Liver (tissue), 10 donors: ENCODE measurements at places on chromosomes 11 and 22. TPM values are rescaled to one million over a fixed set of nuclear protein-coding genes. Genes with fewer than 3 reads are reported as not detected.

DNA sequence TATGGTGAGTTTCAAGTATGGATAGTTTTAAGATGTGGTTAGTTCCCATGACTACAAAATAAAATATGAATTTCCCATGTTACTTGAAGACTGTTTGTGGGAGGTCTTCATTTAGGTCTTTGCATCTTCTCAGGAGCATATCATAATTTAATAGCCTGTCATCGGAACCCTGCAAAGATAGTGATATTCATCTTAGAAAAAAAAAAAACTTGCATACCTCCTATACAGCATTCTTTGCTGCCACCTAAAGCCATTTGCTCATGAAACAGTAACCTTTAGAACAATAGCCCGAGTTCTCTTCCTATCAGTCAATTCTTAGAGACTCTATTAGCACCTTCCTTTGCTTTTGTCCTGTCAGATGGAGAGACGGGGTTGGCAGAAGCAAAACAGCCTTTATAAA, 75.3 kb downstream of the ARFGAP2 start:
- no peak for DNase-seq
- no peaks in the 10 kb centered on the region for H3K27me3 ChIP-seq
- H3K27ac ChIP-seq = no peak overlapping the region
- no peak overlapping the region for H3K4me3 ChIP-seq
- H3K36me3 ChIP-seq = no peaks in the 10 kb centered on the region

FREY1 gene
- total RNA-seq = 0.75 TPM

TREH gene
- 0.50 TPM for total RNA-seq

MMP27 gene
- not detected for total RNA-seq

GRCh38 chr11:73259406-73260126, 12.6 kb upstream of the P2RY6 start:
- no peaks in the 10 kb centered on the region for H3K36me3 ChIP-seq
- no peaks in the 10 kb centered on the region for H3K27me3 ChIP-seq
- no peak for DNase-seq
- no peaks in the 10 kb centered on the region for H3K4me1 ChIP-seq
- no peak overlapping the region for H3K4me3 ChIP-seq

- no peak for DNase-seq
- H3K4me1 ChIP-seq = no peaks in the 10 kb centered on the region
- H3K27me3 ChIP-seq = no peaks in the 10 kb centered on the region
- no peak overlapping the region for H3K27ac ChIP-seq
Observed at GRCh38 chr11:78698612-78699011, 123.9 kb upstream of the NARS2 start.

GRCh38 chr22:21455334-21456089, 11.7 kb upstream of the TMEM191C start:
- H3K36me3 ChIP-seq = no peaks in the 10 kb centered on the region
- no peak for DNase-seq
- H3K4me1 ChIP-seq = peaks cover 24% of the 10 kb centered on the region

GRCh38 chr11:3614742-3615171, 27.0 kb downstream of the ART5 start:
- H3K27me3 ChIP-seq = no peaks in the 10 kb centered on the region
- H3K27ac ChIP-seq = no peak overlapping the region
- no peak for DNase-seq
- no peaks in the 10 kb centered on the region for H3K4me1 ChIP-seq
- H3K4me3 ChIP-seq = no peak overlapping the region

STK33 gene
- 0.67 TPM for total RNA-seq

PGA3 gene
- 0.56 TPM for total RNA-seq
